Activated CD4-positive, alpha-beta memory T cell treated with anti-CD3 and anti-CD28 coated beads for 36 hours (primary cell): ENCODE measurements at places on chromosomes 7 and 10. TPM values are rescaled to one million over a fixed set of nuclear protein-coding genes. Genes with fewer than 3 reads are reported as not detected.

The LMTK2 gene
- total RNA-seq, result 10.8 TPM

The ACBD7 gene
- total RNA-seq, result 1.9 TPM

The UNC5B gene
- not detected for total RNA-seq

The C7orf57 gene
- 0.90 TPM for total RNA-seq

DNA sequence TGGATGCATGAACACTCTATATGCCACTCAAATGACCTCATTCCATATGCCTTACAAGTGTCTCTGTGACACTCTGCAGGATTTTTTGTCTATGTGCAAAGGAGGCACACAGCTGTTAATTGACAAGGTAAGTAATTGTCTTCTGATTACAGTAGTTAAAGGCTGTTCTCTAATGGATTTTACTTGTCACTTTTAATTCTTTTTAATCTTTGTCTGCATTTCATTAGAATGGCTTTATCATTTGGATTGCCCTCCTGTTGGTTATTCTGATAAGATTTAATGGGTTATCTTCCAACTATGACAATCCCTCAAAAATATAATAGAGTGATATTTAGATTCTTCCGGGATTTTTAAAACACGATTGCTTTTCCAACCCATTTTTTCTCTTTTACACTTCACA is 290.0 kb upstream of the TEX47 start:
- H3K27ac ChIP-seq, result no peak overlapping the region
- no peaks in the 10 kb centered on the region for H3K36me3 ChIP-seq
- H3K27me3 ChIP-seq, result no peaks in the 10 kb centered on the region

DNA sequence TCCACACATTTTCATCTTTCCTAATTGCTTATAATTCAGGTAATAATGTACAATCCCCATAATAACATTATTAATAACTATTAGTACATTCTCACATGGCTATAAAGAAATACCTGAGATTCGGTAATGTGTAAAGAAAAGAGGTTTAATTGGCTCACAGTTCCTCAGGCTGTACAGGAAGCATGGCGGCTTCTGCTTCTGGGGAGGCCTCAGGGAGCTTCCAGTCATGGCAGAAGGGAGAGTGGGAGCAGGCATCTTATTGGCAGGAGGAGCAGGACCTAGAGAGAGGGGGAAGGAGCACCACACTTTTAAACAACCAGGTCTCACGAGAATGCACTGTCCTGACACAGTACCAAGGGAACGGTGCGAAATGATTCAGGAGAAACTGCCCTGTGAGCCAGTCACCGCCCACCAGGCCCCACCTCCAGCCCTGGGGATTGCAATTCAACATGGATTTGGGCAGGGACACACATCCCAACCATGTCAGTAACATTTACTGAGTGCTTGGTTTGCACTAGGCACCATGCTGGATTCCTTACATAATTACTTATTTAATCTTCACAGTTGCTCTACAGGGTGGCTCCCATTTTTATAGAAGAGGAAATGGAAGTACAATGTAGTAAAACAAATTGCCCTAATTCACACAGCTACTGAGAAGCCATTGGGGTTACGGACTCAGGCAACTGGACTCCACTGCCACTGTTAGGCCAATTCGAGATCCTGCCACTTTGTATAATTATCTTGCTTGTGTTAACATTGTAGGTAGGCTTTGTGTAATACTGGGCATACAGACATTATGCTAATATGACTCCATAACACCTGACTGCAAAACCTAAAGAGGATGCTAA is 8.7 kb upstream of the ESYT2 start:
- H3K36me3 ChIP-seq, result no peaks in the 10 kb centered on the region
- H3K4me1 ChIP-seq, result peaks cover 14% of the 10 kb centered on the region
- no peaks in the 10 kb centered on the region for H3K27me3 ChIP-seq
- no peak overlapping the region for H3K4me3 ChIP-seq
- H3K27ac ChIP-seq, result no peak overlapping the region

DNA sequence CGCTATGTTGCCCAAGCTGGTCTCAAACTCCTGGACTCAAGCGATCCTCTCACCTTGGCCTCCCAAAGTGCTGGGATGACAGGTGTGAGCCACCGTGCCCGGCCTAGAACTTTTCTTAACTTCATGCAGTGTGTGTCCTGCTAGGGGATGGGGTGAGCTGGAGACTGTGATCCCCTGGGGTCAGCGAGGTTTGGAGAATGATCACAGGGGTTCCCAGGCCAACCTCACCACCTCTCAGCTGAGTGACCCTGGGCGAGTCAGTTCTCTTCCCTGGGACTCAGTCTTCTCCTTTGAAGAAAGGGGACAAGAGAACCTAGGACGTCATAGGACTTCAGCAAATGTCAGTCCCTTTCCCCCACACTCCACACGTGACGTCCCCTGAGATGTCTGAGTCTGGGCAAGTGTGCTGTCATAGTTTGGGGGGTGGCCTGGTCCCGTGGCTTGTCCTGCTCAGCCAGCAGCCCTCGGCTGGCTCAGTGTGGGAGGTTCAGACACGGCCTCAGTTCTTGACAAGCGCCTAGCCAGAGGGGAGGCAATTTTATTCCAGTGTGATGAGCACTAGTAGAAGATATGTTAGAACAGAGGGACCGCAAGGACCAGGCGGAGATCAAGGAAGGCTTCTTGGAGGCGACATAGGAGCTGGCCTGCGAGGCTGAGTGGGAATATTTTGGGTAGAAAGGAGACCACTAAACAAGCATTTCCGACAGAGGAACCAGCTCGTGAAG is 43.3 kb upstream of the ELN start:
- H3K27me3 ChIP-seq, result no peaks in the 10 kb centered on the region
- no peaks in the 10 kb centered on the region for H3K36me3 ChIP-seq
- no peak for DNase-seq
- H3K27ac ChIP-seq, result no peak overlapping the region
- no peak overlapping the region for H3K4me3 ChIP-seq

DNA sequence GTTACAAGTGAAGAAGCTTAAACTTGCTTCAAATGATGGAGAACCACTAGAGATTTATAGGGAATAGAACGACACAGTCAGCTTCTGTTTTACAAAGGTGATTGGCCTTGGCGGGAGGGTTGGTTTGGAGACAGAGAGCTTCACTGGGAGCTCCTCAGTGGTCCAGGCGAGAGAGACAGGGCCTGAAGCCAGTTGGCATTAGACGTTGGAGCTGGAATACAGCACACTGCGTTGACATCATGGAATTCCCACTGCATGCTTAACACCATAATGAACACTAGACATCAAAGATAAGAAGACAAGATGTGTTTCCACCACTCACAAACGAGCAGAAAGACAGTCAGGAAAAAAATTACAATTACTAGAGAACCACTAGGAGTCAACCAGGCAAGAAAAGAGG is 67.8 kb downstream of the TBXAS1 start:
- H3K36me3 ChIP-seq, result no peaks in the 10 kb centered on the region
- no peak for DNase-seq
- no peaks in the 10 kb centered on the region for H3K27me3 ChIP-seq
- H3K4me3 ChIP-seq, result no peak overlapping the region
- H3K4me1 ChIP-seq, result no peaks in the 10 kb centered on the region

- H3K36me3 ChIP-seq, result no peaks in the 10 kb centered on the region
- no peak overlapping the region for H3K27ac ChIP-seq
- no peak for DNase-seq
- H3K27me3 ChIP-seq, result peaks cover 3% of the 10 kb centered on the region
- peaks cover 30% of the 10 kb centered on the region for H3K4me1 ChIP-seq
Observed at GRCh38 chr7:77416621-77417371, 647 bp upstream of the GSAP start.
